A549 treated with CORT108297 at 1 μM for 4 hours (cell line): ENCODE measurements at places on chromosomes 7 and 10. TPM values are rescaled to one million over a fixed set of nuclear protein-coding genes. Genes with fewer than 3 reads are reported as not detected.

The SCART1 gene
- total RNA-seq = 0.09 to 0.47 TPM (median 0.27 TPM) in 5 replicates

The APBB1IP gene
- total RNA-seq = 8.7 to 9.4 TPM (median 9.1 TPM) in 5 replicates

The GIMAP4 gene
- total RNA-seq = not detected in 5 replicates

The SPDYE17 gene
- total RNA-seq = not detected in 5 replicates

The HOXA10 gene
- 6.7 to 8.3 TPM (median 7.4 TPM) in 5 replicates for total RNA-seq

The CAV2 gene
- total RNA-seq = 143 to 195 TPM (median 182 TPM) in 5 replicates

The TEX47 gene
- total RNA-seq = not detected in 5 replicates

The CCM2 gene
- 35.8 to 48.2 TPM (median 45.8 TPM) in 5 replicates for total RNA-seq

The CRYGN gene
- not detected in 5 replicates for total RNA-seq

The NPTX2 gene
- 0.06 to 0.12 TPM (median 0.11 TPM) in 4 of 5 replicates, not detected in the other for total RNA-seq

The OR2A5 gene
- not detected in 5 replicates for total RNA-seq
